ENCODE measurements at places on chromosomes 11 and 22. TPM values are rescaled to one million over a fixed set of nuclear protein-coding genes. Genes with fewer than 3 reads are reported as not detected.

GRCh38 chr11:27473017-27473406 is 422 bp upstream of the LGR4 start:
- DNase-seq = peak; percentile 59

DNA sequence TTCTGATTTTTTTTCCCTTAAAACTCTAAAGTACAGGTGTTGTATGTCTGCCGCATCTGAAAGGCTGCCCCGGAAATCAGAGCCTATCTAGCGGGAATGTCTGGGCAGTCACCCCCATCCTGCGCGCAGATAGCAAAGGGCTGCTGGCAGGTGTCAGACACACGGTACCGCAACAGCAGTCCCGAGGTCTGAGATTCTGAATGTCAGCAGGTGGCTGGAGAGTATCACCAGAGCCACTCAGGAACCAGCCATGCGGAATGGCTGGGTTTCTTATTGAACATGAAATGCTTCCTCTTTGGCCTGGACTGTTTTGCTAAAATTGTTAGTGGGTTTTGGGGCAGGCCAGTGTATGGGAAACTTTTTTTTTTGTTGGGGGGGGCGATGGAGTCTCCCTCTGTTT is 53.3 kb downstream of the CERK start:
- no peak for DNase-seq

DNA sequence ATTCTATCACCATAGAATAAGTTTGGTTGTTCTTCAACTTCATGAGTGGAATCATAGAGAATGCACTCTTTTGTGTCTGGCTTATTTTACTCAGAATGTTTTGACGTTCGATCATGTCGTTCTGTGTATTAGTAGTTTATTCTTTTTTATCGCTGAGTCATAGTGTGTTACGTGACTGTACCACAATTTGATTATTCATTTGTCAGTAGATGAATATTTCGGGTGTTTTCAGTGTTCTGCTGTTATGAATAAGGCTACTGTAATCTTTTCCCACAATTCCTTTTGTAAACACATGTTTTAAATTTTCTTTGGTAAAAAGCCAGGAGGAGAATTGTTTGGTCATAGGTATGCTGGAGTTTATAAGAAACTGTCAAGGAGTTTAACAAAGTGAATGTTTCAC is 279.9 kb upstream of the B3GAT1 start:
- DNase-seq = no peak

GRCh38 chr11:29214833-29215232 is 802.0 kb downstream of the KCNA4 start:
- DNase-seq = no peak

DNA sequence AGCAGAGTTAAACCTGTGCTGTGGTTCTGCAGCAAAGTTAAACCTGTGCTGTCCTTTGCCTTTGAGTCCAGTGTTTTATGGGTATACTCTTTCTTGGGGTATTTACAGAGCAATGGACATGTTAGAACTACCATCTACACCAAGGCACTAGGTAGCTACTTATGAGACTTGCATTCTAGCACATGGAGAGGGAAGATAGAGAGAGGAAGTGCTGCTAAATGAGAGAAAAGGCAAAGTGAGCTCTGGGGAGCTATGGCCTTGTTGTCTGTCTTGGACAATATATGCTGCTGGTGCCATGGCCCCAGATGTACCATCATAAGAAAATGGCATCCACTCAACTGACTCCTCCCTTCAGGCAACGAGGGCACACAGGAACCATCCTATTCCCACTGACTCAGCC is 91.5 kb downstream of the SLC1A2 start:
- no peak for DNase-seq

- no peak for DNase-seq
Measured at GRCh38 chr11:86386746-86387145, 12.1 kb downstream of the CCDC81 start.

DNA sequence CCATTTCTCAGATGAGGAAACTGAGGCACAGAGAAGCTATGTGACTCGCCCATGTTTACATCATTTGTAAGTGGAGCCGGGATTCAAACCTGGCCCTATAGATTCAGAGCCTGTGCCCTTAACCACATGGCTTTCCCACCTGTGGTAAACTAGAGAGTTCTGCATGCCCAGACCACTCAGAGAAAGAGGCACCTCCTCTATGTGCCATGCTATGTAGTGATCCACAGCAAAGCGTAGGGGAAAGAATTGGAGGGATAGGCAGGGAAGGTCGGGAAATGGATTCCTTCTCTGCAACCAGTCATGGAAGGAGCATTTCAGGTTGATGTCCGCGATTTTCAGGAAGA is 15.4 kb upstream of the POU2AF2 start:
- no peak for DNase-seq

- DNase-seq = peak; percentile 66
Measured at GRCh38 chr22:32823024-32823730, 21.7 kb downstream of the TIMP3 start.

- no peak for DNase-seq
Measured at GRCh38 chr11:77082838-77083565, 16.2 kb downstream of the CAPN5 start.

DNA sequence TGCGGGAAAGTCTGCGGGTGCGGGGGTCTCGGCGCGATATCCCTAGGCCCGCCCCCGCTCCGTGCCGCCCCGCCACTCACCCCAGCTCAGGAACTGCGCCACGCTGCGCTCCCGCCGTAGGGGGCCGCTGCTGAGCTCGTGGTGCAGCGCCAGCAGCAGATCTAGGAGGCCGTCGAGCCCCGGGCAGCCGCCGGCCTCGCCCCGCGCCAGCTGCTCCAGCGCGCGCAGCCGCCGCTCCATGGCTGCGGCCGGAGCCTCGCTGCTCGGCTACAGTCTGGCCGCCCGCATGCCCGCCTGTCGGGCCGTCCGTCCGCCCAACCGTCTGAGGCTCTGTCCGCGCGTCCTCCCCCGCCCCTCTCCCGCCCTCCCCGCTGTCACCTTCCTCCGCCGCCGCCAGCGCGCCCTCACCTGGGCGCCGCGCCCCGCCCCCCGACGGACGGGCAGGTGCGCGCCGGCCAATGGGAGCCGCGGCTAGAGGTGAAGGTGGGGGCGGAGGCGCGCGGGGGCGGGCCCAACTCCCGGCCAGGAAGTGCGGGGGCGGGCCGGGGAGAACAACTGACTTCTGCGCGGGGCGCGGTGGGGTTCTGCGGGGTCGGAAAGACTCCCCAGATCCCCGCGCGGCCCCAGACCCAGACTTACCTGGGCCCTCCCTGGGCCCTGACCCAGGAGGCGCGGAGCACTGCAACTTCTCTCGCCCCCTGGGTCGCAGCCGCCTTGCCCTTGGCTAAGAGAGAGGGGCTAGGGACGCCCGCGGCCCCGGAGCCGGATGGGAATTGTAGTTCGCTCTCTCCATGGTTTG is at the start of gene CDC42BPG:
Gene CDC42BPG (minus strand): TSS at position 324 of the 799 bp plus-strand sequence. CDS start 84 bp downstream, at position 240.
- peak; percentile 93 for DNase-seq

GRCh38 chr11:75151346-75152047 is 590 bp downstream of the SLCO2B1 start:
- peak; percentile 40 for DNase-seq

GRCh38 chr22:26239581-26239980 is 70.3 kb downstream of the SEZ6L start:
- no peak for DNase-seq

DNA sequence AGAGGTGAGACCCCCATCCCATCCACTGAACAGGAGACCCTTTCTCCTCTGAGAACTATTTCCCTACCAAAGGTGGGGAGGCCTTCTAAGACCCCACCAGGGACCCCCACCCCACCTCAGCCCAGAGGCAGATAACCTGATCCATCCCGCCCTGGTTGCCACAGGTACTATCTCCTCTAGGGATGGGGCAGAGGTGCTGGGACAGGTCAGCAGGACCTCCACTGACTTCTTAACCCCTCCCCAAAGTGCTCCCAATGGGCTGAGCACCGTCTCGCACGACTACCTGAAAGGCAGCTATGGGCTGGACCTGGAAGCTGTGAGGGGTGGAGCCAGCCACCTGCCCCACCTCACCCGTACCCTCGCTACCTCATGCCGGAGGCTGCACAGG is 4.3 kb downstream of the INPPL1 start:
- no peak for DNase-seq

Gene OR52E8
- not detected for total RNA-seq

Gene MMP1
- total RNA-seq = not detected

Gene NDUFS3
- 149 TPM for total RNA-seq

Gene NXPE4
- not detected for total RNA-seq

Gene RFPL3
- total RNA-seq = not detected

Gene ADORA2A
- total RNA-seq = 0.44 TPM

Gene CENPM
- total RNA-seq = 140 TPM

Gene SCGB1A1
- total RNA-seq = not detected

All from HT-29 (cell line).